Posterior vena cava (tissue), 2 donors: ENCODE measurements at places on chromosomes 11 and 22. TPM values are rescaled to one million over a fixed set of nuclear protein-coding genes. Genes with fewer than 3 reads are reported as not detected.
A peak's percentile ranks its signal among the peaks of the same experiment; 100 is the strongest.

GRCh38 chr11:58582437-58582836 lies 3.6 kb downstream of the ZFP91 start:
- no peak for DNase-seq

DNA sequence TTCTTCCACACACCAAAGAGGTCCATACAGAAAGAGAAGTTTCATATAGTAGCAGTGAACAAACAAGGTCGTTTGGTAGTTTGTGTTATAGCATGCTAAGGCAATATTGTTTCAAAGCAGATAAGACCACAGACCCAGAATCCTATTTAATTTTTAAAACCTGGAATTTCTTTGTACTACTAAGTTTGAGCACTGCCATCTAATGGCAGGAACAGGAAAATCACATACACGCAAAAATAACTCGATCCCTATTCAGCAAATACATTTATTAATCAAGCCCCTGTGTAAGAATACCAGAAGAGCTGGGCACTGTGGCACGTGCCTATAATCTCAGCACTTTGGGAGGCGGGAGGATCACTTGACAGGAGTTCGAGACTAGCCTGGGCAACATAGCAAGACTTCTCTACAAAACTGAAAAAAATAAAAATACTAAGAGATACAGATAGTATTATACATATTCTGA lies 2.9 kb upstream of the BTBD10 start:
- DNase-seq: no peak

DNA sequence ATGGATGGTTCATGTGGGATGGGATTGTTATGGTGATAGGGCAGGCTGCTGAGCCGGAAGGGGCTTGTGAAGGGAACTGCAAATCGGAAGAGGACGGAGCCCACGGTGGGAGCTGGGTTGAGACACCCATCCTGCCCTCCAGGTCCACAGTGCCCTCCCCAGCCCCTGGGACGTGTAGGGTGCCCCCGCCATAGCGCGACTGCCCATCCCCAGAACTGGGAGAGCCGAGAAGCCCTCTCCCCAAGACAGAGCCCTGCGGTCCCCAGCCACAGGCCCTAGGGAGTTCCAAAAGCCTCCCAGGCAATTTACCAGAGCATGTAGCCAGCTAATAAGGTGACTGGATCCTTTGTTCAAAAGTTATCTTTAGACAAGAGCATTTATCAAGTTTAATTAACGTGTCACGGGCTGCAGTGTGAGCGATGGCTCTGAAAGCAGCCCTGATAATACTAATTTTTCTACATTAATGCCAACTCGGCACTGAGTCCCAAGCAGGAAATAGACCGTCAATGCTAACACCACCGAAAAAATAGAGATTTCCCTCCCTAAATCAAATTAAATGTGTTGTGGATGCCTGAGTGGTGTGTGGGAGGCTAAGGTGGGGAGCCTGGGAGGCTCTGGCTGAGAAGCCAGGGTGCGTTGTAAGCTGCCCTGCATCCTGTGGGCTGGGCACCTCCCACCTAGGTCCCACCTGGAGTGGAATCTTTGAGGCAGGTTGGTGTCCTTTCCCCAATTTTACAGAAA lies 76.8 kb upstream of the RTL6 start:
- DNase-seq: peak; percentile 54

GRCh38 chr22:30232716-30233218 lies 13.8 kb downstream of the LIF start:
- no peak for DNase-seq

GRCh38 chr11:75767228-75767572 lies 1.4 kb upstream of the DGAT2 start:
- DNase-seq: peak; percentile 25

- no peak for DNase-seq
Observed at GRCh38 chr11:2564008-2564530, 119.3 kb downstream of the KCNQ1 start.

GRCh38 chr22:34946339-34946985 lies 119.5 kb upstream of the ISX start:
- DNase-seq: no peak

- DNase-seq: no peak
Observed at GRCh38 chr22:20243537-20244249, 24.4 kb downstream of the RTN4R start.

OR2AT4 gene
- not detected for total RNA-seq

DNA sequence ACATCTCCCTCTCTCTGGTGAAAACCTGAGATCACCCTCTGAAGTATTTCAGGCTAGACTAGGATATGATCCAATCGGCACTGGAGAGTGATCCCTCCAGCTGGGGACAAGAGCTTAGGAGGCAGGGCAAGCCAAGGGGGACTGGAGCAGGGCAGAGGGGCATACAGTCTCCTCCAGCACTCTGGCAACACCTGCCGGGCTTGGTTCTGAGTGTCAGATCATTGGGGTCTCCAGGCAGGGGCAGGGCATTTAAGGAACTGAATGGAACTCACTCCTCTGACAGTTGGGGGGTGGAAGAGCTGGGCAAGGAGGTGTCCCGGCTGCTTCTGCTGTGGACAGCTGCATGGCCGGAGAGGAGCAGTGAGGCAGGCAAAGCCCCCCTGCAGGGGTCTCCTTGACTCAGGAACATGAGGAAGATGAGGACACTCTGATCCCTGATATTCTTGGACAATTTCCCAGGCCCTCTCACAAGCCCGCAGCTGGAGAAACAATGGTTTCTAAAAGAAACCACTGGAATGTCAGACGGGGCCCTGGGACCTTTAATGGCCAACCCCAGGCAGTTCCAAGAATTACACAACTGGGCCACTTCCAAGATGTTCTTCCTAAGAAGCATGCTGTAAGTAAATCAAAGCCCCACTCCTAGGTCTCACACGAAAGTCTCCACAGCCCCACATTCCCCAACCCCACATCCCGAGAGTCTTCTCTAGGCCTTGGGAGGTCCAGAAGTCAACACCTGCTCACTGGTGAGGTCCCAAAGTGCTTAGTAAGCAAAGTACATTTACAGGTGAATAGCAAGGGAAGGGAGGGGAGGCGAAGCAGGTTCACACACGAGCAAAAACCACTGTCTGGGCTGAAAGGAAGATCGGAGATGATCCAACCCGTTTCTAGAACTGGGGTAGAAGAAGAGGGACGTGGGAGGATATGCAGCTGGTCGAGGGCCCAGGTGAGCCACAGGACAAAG lies 1.2 kb upstream of the CCDC86 start:
- no peak for DNase-seq

GRCh38 chr22:37654563-37655251 lies 3.8 kb upstream of the PDXP start:
- DNase-seq: no peak

OR52B6 gene
- total RNA-seq: not detected

- DNase-seq: peak; percentile 62
Observed at GRCh38 chr11:117900121-117900648, 23.7 kb upstream of the FXYD6 start.

- no peak for DNase-seq
Observed at GRCh38 chr11:86292912-86293616, 9.0 kb upstream of the HIKESHI start.

CDHR5 gene
- total RNA-seq: not detected

GRCh38 chr11:63837027-63837688 lies 1.8 kb upstream of the MARK2 start:
- DNase-seq: peak; percentile 83

VPS51 gene
- total RNA-seq: 103 TPM

TREH gene
- not detected for total RNA-seq

SLC22A25 gene
- not detected for total RNA-seq

DNA sequence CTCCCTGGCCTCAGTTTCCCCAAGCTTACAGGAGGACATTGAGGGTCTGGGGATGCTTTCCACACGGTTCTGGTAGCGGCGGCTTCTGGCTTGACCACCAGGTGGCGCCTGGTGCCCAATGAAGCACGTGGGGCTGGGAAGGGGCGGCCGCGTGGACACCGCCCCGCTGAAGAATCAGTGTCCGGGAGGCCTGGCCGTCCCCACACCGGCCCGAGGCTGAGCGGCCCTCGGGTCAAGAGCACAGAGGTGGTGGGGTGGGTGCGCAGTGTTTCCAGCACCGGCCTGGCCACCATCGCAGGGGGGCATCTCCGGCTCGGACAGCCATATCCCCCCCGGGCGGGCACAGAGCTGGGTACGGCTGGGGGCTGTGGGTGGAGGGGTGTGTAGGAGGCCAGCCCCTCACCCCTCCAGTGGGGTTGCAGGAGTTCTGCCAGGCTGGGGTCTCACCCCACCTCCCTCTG lies 27.8 kb upstream of the PPARA start:
- DNase-seq: peak; percentile 93

- peak; percentile 95 for DNase-seq
Observed at GRCh38 chr11:44950625-44951476, at the start of gene TP53I11. Gene TP53I11 (minus strand): TSS chr11:44950883. CDS start chr11:44938335, 12,548 bp downstream.

SUSD2 gene
- total RNA-seq: 11.9 TPM

- DNase-seq: peak; percentile 63
Observed at GRCh38 chr22:20015187-20015625, 1.4 kb downstream of the ARVCF start.

- no peak for DNase-seq
Observed at GRCh38 chr11:125199915-125200314, 35.4 kb downstream of the PKNOX2 start.

OR9I1 gene
- not detected for total RNA-seq

GRCh38 chr11:27233654-27234042 lies 129.4 kb downstream of the CCDC34 start:
- no peak for DNase-seq

- DNase-seq: no peak
Observed at GRCh38 chr22:27413702-27414101, 387.9 kb downstream of the MN1 start.

CCDC73 gene
- not detected for total RNA-seq

GRCh38 chr11:15038963-15039362 lies 34.4 kb upstream of the CALCB start:
- DNase-seq: no peak

ACAD8 gene
- total RNA-seq: 12.9 TPM

APOBEC3A gene
- total RNA-seq: 5.6 TPM

C11orf21 gene
- 1.3 TPM for total RNA-seq

GRCh38 chr11:60069450-60069849 lies 13.0 kb downstream of the MS4A3 start:
- no peak for DNase-seq

- DNase-seq: peak; percentile 77
Observed at GRCh38 chr22:50170453-50171318, at the start of gene PANX2. Gene PANX2 (plus strand): TSS chr22:50170731. CDS start chr22:50170731, 0 bp downstream.

PHF21A gene
- total RNA-seq: 54.0 TPM

DNA sequence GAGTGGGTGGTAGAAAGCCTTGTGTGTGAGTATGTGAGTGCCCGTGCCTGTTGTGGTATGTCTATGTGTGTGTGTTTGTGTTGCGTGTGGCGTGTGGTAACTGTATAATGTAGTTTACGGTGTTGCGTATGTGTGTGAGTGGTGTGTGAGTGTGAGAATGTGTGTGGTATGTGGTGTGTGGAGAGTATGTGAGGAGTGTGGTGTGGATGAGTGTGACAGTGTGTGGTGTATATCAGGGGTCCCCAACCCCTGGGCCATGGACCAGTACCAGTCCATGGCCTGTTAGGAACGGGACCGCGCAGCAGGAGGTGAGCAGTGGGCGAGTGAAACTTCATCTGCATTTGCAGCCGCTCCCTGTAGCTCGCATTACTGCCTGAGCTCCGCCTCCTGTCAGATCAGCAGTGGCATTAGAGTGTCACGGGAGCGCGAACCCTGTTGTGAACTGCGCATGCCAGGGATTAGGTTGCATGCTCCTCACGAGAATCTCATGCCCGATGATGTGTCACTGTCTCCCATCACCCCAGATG lies 5.7 kb downstream of the UPK3A start:
- DNase-seq: no peak

DNA sequence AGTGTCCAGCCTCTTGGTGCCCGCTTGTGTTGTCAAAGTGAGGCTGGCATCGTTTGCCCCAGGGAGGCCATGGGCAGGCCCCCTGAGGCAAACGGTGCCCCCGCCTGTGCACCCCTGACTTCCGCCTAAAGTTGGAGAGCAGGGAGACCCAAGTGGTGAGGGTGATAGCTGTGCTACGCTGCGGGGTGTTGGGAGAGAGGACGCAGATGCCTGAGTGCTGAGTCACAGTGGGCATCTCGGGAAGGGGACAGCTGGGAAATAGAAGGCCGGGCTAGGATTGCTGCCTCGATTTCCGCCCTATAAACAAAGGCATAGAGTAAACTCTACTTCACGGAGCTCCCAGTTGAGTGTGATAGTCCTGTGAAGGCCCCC lies 5.8 kb downstream of the GRIK4 start:
- peak; percentile 26 for DNase-seq

OR8A1 gene
- total RNA-seq: 0.19 TPM

ENTHD1 gene
- total RNA-seq: not detected

DNA sequence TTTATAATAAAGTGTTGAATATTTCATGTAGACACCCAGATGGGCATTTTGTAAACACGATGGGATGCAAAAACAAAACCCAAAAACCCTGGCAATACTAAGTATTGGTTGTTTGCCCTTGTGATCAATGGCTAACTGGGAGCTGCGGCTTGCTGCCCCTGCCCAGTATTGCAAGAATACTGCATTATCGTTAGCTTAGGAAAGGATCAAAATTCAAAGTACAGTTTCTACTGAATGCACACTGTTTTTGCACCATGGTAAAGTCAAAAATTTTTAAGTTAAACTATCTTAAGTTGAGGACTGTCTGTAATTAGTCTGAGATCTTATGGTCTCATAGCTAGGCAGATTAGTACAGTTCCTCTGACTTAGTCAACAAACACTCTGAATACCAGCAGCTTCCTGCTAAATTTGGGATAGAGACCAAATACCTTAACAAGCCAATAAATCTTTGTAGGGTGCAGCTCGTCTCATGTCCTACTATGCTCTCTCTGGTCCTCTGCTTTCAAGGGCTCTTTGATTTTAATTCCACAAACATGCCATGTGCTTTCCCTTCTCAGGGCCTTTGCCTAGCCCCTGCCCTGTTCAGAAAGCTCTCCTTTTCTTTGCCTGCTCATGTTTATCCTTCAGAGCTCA lies 4.0 kb downstream of the CCDC90B start:
- no peak for DNase-seq

DNA sequence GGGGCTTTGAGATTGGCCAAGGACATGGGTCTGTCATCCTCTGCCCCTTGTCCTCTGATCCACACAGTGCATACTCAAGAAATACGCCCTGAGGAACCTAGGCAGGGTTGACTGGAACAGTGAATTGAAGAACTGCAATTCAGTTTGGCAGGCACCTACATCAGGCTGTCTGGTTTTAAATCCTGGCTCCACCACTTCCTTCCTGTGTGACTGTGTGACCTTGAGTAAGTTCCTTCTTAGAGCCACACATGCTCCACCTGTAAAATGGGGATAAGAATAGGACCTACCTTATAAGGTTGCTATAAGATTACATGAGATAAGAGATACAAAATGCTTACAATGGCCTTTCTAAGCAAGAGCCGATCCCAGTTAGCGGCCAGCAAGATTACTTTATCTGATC lies 15.8 kb upstream of the TCF20 start:
- no peak for DNase-seq

- no peak for DNase-seq
Observed at GRCh38 chr11:11537372-11537771, 84.4 kb downstream of the GALNT18 start.

UBQLN3 gene
- not detected for total RNA-seq

GRCh38 chr11:77770629-77771028 lies 49.9 kb downstream of the RSF1 start:
- DNase-seq: no peak
